ENCODE measurements at places on chromosomes 4 and X.

DNA sequence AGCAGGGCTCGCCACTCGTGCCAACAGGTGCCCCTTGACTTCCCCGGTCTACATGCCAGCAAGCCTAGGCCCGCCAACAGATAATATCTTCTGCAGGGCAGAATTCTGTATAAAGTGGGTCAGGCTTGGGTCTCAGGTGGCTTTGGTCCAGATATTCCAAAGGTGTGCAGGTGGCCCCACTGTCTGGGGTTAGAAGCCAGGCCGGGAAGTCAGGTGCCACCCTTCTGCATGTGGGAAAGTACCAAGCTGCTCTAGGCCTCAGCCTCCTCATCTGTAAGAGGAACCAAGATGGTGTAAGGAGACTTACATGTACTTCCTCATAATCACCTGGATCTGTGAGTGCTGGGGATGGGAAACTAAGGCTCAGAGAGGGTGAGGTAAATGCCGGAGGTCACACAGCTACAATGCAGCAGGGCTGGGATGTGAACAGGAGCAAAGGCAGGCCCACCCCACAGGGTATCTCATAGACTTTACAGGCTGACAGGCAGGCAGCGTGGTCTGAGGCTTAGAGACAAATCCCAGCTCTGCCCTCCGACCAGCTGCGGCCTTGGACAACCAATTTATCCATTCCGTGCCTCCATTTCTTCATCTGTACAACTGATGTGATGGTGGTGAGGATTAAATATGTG, 35.9 kb downstream of the WDR1 start:
- DNase-seq = no peak

DNA sequence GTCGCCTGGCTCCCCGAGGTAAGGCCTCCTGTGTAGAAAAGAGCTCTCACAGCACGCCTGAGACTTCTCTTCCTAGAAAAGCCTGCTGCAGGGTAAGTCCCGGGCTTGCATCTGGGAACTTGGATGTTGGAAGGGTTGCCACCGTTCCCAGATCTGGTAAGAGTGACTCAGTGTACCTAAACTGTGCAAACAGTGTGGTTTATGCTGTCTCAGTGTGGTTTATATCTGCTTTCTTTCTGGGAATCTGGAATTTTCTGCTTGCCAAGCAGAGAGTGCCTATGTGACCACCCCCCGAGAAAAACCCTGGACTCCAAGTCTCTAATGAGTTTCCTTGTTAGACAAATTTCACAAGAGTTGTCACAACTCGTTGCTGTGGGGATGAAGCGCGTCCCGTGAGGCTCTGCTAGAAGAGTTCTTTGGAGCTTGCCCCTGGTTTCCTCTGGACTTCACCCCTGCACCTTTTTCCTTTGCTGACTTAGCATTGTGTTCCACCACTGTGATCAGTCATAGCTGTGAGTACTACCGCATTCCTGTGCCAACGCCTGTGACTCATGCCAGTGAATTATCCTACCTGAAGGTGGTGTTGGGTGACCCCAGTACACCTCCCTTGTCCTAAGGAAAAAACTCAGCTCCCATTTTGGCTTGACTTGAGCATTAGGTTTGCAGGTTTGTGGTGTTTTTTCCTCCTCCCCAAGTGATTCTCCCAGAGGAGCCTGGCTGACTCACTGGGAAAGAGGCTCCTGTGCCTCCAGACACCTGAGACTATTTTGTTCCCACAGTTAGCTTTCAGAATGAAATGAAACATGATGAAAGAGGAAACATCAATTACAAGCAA, 14.5 kb downstream of the SLC2A9 start:
- DNase-seq = no peak

DNA sequence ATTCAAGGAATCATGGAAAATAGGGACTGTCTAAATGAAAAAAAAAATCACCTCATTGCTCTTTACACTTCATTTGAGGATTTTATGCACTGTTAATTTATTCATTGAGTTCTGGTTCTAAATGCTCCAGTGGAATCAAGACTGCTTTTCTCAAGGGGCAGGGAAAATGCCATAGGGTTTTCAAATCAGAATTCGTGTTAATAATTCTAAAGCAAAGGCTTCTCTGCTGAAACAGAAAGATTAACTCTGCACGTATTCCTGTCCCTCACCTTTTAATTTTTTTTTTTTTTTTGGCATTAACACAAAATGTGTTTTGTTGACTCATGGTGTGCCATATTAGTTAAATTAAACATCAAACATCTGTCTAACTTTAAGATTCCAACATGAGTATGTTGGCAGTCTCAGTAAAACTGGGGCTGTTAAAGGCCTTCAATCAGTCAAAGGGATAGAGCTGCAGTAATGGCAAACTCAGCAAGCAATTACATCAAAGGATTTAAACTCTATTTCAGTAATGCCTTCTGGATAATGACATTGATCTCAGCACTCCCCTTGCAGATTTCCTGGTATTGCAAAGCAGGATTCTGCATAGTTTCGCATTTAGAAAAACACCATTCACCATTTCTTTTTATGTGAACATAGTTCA, 878.1 kb downstream of the RAPGEF2 start:
- no peak for DNase-seq

GRCh38 chrX:97587171-97587570, 703.5 kb downstream of the RPA4 start:
- DNase-seq = no peak

DNA sequence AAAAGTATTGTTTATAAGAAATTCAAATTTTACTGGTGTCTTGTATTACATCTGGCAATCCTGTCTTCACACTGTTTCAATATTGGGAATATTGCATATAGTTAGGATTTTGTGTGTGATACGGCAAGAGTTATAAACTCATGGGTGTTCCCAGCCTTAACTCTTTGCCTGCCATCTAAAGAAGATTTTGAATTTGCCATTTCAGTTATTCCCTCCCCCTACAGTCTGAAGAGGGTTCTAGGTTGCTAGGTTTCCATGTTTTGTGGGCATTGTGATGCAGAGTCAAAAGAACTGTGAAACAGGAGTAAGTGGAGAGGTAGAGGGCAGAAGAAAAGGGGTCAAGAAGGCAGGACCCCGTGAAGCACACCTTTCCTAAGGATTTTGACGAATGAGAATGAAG, at the start of gene CPXCR1:
CPXCR1 (plus strand) TSS at position 301 of the 400 bp plus-strand sequence. CDS start 6,190 bp downstream, outside the sequence.
- DNase-seq = no peak

DNA sequence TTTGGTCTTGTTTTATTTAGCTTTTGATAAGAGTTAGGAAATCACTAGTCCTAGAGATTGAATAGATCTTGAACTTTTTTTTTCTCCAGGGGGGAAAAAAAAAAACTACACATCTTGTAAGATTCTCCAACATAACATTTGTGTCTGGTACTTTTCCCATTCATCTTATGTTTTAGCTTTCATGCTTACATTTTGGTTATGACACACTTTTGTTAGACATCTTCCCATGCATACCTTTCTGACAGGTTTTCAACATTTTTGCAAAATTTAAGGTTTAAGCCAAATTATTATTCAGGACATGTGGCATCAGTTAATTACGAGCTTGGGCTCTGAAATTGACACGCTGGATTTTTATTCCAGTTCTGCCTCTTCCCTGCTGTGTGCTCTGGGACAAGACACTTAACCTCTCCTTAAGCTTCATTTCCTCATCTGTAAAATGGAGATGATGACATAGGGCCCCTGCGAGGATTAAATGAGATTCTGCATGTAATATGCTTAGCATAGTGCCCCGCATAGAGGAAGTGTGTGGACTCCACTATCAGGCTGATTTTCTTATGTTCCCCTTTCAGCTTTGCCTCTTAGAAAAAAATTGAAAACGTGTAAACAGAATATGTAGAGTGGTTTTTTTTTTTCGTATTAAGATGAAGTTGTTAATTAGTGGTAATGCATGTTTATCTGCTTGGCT, 5.3 kb downstream of the KIT start:
- DNase-seq = no peak

DNA sequence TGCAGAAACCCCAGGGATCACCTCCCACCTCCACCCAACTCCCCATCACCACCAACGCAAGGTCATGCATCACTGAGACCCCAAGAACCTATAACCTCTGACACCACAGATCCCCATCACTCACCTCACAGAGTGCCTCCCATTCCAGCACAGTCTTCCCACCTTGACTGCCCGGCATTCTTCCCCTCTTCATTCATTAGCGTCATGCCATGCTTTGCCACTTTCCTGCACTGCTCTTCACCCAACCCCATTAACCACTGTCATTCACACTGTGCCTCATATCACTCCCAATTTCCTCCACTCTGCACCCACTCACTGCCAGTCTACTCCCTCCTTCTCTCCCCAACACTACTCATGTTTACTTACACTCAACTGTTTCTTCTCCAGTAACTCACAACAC, 30.6 kb downstream of the ZNF182 start:
- no peak for DNase-seq

DNA sequence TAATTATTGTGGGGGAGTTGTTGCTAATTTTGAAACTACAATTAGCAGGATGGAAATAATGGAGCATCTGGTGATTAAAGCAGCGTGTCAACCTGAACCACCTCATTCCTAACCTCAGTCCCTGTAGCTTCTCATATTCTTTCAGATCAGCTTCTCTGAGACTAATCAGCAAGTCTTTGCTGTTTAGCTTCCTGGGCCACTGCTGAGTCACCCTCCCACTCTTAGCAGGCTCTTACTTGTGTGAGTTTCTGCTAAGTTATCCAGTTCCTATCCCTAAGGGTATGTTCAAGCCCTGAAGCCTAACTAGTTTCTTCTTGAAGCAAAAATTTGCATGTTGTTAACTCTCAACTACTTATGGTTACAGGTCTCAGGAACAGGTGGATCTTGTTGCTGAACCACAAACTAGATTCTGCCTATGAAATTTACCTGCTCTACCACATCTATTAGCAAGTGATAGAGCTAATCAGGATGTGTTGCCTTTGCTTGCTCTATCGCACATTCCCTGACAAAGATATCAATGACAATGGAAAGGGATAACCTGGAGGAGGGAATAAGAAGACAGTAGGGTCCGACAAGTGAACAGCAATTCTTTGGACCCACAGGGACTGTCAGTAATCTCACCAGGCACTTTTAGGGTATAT, 134.2 kb downstream of the EIF4E start:
- no peak for DNase-seq

DNA sequence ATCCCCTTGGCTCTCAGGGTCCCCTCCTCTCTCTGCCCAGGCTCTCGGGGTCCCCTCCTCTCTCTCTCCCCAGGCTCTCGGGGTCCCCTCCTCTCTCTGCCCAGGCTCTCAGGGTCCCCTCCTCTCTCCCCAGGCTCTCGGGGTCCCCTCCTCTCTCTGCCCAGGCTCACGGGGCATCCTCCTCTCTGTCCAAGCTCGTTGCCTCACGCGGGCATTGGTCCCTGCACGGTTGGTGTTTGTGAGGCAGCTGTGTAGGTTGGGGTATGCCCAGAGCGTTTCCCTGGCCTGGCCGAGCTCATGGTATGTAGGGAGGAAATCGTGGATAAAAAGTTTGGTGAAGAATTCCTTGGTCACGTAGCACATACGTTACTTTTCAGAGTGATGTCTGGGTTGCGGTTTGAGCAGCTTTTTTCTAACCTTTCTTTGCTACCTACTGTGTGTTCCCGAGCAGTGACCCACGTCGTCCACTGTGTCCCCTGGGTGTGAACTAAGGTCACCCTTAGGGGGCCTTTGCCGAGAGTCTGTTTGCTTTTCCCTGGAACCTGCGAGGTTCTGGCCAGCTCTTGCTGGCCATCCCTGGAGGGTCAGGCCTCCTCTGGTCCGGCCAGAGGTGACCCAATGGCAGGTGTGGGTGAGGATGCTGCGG, 36.6 kb downstream of the PCGF3 start:
- DNase-seq = no peak

- no peak for DNase-seq
Observed at GRCh38 chr4:11495291-11495690, 66.6 kb upstream of the HS3ST1 start.

DNA sequence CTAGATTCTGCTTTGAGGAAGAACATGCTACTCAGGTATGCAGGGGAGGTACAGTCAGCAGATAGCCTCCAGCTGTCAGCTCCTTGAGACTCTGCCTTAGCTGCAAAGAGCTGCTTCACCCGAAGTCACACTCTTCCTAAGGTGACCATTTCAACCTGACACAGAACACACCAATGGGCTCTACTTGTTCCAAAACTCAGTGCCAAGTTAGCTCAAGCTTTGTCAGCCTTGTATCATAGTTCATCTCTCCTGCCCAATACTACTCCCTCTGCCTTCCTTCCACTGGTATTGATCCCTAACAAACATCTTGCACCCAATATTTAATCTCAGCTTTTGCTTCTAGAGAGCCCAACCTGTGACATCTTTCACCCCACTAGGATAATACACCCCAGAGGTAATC, 7.8 kb upstream of the SMARCA1 start:
- DNase-seq = no peak

- DNase-seq = no peak
Observed at GRCh38 chr4:29311247-29311646, 1408.9 kb upstream of the PCDH7 start.

GRCh38 chr4:152041295-152041694, 280.5 kb upstream of the GATB start:
- DNase-seq = no peak

DNA sequence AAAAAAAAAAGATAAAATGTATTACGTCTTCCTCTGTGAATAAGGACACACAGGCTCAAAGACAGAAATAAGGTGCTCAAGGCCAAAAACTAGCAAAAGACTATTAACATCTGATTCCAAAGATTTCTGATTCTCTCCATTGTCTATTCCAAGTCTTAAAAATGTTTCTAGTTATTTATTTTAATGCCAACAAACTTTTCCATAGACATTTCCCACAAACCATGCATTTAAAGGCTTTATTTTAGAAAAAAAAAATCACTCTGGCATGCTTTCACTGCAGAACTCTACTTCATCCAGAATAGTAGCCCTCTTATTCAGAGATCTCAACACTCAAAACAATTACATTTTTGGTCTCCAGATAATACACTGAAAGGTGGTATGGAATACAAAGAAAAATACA, 545.0 kb upstream of the TENM3 start:
- DNase-seq = no peak

GRCh38 chr4:182048871-182049270, 194.3 kb upstream of the TENM3 start:
- no peak for DNase-seq

- no peak for DNase-seq
Observed at GRCh38 chr4:165136529-165136928, 23.9 kb upstream of the TMEM192 start.

DNA sequence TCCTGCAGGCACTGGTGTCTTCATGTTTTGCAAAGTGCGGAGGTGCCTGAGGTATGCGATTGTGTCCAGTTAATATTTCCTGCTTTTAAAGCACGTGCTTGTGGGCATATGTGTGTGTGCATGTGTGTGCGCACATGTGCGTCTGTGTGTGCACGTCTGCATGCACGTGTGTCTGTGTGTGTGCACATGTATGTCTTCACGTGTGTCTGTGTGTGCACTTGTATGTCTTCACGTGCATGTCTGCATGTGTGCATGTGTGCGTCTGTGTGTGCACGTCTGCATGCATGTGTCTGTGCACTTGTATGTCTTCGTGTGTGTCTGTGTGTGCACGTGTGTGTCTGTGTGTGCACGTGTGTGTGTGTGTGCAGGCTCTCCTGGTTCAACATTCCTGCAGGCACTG, 49.5 kb downstream of the SHOX start:
- no peak for DNase-seq

GRCh38 chr4:7821245-7822136, 118.2 kb downstream of the AFAP1 start:
- no peak for DNase-seq

DNA sequence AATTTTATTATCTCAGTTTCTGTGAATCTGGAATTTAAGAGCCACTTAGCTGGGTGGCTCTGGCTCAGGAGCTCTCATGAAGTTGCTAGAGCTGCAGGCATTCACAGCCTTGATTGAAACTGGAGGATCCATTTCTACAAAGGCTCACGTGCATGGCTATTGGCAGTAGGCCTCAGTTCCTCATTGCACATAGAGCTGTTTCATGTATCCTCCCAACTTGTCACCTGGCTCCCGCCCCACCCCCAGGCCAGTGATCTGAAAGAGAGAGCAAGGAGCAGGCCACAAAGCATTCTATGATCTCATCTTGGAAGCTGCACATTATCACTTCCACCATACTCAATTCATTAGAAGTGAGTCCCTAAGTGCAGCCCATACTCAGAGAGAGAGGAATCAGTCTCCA, 18.5 kb upstream of the AP1AR start:
- DNase-seq = no peak
